Activated naive CD4-positive, alpha-beta T cell (primary cell): ENCODE measurements at places on chromosomes 5 and 9.

GRCh38 chr5:150044712-150045111, 41.6 kb downstream of the CSF1R start:
- no peak for DNase-seq

DNA sequence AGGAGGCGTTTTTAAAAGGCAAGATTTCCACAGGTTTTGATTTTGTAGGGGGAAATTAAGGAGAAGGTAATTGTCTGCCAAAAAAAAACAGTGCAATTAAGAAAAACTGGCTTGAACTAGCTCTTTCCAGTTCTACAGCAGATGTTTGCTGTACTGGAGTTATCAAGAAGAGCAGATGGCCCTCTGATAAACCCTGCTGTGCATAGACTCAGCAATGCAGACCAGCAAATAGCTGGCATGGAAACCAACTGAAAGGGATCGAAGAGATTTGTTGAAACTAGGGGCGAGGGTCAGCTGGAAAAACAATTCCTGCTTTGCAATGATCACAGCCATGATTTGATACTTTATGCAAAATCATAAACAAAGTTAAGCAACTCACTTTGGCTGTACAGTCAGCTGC, 17.8 kb upstream of the BHMT start:
- no peak for DNase-seq

DNA sequence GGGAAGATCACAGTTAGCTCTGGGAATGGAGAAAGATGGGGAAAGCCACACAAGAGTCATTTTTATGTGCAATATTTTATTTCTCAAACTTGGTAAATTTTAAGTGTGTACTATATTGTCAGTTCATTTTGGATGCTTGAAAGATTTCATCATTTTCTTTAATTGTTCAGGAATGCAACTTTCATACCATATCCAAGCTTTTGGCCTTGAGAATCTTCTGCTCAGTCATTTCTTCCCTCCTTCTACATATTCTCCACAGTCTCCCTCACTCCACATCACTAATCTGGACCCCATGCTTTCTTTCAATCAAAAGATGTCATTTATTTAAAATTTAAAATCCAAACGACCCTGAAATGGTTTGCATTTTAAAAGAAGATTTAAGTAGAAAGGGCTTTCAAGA, 135.4 kb downstream of the FAM114A2 start:
- DNase-seq, result no peak

GRCh38 chr5:31954091-31954490, 220.0 kb downstream of the GOLPH3 start:
- no peak for DNase-seq

DNA sequence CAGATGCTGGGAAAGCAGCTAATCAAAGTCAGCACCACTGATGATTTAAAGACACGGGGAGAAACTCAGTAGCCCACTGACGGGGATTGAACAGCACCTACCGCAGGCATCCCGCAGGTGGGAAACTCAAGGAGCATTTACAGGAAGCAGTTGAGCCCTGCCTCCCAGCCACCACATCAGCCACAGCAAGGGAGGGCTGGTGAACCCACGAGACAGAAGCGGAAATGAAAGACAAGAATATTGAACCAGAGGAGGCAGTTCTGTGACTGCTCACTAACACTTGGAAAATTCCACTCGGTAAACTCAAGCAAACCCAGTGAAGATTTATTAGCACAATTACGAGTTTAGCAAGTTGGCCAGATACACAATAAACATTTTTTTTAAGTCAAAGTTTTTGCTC, 10.6 kb upstream of the FAM163B start:
- DNase-seq, result peak; percentile 40

DNA sequence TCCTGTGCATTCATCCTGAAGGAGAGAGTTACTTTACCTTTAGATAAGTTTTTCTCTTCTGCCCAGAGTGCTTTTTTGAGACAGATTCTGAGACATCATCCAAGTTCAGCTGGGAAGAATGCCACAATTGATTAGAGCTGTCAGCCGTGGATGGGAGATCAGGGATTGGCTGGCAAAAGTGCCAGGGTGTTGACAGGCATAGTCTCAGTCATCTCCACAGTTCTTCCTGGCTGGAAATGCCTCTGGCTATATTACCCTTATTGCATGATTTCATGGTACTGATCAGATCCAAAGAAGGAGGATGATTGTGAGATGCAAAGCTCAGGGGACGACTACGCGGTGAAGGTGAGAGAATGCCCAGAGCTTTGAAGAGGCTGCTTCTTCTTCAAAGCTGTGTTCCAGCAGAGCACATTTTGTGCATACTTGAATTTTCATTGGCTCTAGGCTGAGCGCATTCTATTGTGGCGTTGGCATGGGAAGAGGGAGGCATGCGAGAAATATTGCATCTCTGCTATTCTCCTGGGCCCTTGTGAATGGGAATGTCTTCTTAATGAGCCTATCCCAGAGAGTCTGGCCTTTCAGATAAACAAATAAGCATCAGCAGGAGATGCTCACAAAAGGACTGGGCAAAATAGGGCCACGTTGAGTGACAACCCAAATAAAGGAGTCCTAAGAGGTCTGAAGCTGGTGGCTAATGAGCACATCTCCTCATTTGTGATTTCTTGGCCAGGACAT, 82.1 kb downstream of the GRIA1 start:
- DNase-seq, result no peak

GRCh38 chr9:19809422-19810269, 20.8 kb upstream of the SLC24A2 start:
- no peak for DNase-seq
